Transverse colon (tissue), 4 donors: ENCODE measurements at places on chromosomes 5 and 9. TPM values are rescaled to one million over a fixed set of nuclear protein-coding genes. Genes with fewer than 3 reads are reported as not detected.
A peak's percentile ranks its signal among the peaks of the same experiment; 100 is the strongest.

The PHF24 gene
- 0.16 TPM for total RNA-seq

- DNase-seq, result peak; percentile 43
These were observed 1.0 kb downstream of the BASP1 start for GRCh38 chr5:17218353-17219005.

GRCh38 chr9:95980262-95981125, 105.0 kb downstream of the ERCC6L2 start:
- DNase-seq, result no peak

DNA sequence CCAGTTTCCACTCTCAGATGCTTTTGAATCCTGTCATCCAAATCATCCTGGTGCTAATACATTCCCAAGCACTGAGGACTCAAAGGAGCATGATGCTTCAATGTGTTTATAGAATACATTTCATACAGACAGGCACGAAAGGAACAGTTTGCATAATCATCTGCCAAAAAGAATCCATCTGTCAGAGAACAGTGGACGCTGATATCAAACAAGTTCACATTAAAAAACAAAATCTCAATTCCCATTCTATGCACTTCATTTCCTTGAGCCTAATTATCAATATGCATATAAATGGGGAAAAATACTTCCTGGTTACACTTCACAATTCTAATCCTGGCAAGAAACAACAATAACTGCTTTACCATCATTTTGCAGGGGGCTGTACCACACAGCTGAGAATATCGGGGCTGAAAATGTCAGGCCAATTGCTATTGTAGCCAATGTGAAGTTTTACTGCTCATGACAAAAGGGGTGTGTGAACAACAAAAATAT, 125.5 kb upstream of the FAM174A start:
- DNase-seq, result no peak

The NR3C1 gene
- total RNA-seq, result 8.4 TPM

DNA sequence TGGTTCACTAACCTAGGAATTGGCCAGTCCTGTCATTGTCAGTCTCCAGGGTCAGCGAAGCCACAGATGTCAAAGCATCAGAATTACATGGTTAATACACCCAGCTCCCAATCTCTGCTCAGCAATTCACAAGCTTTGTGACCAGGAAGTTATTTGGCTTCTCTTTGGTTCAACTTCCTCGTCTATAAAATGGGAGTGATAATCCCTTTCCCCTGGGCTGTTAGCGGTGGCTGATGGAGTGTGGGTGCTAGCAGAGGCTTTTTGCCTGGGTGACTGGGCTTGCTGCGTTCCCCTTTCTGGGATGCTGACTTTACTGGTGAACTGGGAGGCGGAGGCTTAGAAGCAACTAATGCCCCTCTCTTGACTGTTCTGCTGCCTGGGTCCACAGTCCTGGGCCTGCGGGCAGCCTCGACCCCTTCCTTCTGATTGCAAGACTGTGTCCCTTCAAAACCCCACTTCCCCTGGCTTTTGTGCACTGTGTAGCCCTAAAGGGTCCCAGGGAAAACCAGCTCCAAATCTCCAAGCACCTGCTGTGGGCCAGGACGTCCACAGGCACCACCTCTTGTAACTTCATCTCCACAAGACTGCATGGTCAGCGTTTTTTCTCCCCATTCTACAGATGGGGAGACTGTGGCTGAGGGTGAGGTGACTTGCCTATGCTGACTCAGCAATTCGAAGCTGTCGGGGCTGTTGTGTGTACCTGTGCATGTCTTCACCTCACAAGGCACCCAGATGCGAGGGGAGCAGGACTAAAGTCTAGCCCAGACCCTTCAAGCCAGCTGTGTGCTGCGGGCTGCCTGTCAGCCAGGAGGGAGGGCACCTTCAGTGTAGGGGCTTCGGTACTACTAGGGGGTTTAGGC, 45.2 kb upstream of the NEURL1B start:
- DNase-seq, result no peak

GRCh38 chr9:34503406-34503805, 19.4 kb downstream of the ENHO start:
- no peak for DNase-seq

The CFAP90 gene
- total RNA-seq, result not detected
